ENCODE measurements at places on chromosomes 12 and 14.

- no peak for DNase-seq
These were observed 223.6 kb upstream of the SOX5 start for GRCh38 chr12:24173067-24173466.

GRCh38 chr14:80477388-80478160 is 266.3 kb upstream of the DIO2 start:
- no peak for DNase-seq

DNA sequence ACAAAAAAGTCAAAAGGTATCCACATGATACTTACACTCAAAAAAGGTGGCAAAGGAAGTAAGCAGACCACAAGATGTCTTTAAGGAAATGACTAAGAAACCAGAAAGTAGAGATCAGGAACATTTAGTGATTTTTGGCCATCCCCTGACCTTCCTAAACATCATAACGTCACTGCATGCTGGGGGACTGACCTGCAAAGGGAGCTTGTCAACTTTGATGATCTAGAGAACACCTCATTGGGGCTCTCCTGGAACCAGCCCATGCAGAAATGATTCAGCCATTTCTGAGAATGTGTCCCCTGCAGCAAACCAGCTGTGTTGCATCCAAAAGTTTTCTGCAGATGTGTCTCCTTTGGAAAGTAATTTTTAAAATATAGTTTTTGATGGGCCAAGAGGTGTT is 152.2 kb upstream of the RASSF8 start:
- peak; percentile 18 for DNase-seq

DNA sequence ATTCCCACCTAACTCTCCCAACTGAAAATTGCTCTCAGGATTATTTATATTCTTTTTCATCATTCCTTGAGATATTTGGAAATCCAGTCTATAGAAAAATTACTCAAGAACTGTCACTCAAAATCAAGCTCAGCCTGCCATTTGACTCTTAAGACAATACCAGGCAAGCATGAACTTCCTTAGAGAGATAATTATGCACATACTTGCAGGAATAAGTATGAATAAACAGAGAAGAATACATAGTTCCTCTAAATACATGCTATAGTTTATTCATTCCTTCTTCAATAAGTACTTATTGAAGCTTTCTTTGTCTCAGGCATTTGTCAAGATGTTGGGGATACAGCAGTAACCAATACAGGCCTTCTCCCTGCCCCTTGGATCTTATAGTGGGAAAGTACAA is 154.1 kb downstream of the SRGAP1 start:
- no peak for DNase-seq

DNA sequence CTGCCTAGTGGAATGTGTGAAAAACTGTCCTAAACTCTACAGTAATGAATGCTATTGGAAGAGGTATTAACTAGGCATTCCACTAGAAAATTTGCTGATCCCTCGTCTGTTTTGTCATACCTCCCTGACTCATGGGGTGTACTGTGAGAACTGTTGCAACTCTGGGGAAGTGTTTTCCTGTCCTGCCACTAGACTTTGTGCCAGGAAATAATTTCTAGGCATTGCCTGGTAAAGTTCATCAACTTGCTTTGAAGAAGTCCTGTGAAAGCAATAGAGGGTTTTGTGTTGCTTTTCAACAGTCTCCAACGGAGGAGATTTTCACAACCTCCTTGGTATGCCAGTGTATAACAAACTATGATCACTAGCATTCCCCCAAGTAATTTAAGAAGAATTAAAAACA is 139.9 kb downstream of the AKAP6 start:
- peak; percentile 94 for DNase-seq

- no peak for DNase-seq
These were observed 187.3 kb upstream of the RMST start for GRCh38 chr12:97275256-97275655.

DNA sequence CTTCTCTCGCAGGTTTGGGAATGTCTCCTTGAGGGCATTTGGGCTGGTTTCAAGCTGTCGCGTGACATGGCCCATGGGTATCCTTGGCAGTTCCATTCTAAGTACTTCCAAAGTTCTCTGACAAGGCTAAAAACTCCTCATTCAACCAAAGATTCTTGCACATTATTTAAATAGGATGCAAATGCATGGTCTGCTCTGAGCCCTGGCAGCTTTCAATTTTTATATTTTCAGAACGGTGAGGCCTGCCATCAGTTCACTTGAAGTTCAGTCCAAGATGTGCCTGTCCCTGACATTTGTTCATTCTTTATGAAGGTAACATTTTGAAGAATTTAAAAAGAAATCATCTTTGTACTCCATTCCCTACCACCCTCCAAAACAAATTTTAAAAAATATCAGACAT is 160.0 kb downstream of the KCNA5 start:
- no peak for DNase-seq

GRCh38 chr14:46368275-46368674 is 283.3 kb downstream of the RPL10L start:
- no peak for DNase-seq

DNA sequence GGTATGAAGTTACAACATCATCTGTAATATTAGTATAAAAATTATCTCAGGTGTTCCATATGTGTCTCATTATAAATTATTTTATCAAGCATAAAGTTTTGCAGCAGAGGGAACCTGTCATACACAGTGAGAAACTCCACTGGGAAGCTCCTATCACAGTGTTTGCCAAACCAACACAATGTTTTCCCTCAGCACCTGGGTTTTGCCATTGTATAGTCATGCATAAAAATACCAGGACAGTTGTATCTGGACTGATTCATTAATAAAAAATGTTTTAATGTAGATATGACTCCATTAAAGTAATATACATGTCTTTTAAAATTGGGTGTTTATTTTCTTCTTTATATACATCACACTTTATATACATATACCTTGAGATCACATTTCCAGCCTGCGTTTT is 56.6 kb downstream of the METTL25 start:
- DNase-seq: peak; percentile 75

- no peak for DNase-seq
These were observed 219.2 kb upstream of the RGS6 start for GRCh38 chr14:71713016-71713415.

GRCh38 chr12:16417058-16417457 is 69.6 kb downstream of the MGST1 start:
- DNase-seq: no peak

DNA sequence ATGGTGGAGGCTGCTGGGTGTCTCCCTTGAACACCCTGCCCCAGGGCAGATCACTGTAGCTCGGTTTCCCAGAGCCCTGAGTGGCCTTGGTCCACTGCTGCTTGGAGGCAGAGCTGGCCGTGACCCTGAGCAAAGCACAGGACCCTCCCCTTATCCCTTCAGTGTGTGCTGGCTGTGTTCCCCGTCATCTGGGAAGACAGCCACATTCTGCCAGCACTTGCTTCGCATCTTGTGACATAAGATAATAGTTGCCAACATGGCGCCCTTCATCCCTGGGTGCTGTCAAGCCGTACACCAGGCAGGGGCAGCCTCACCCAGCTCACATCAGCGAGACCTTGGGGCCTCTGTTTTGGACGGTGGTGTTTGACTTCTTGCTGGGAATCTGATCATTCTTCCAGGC is 12.1 kb upstream of the ALDH2 start:
- no peak for DNase-seq

- peak; percentile 55 for DNase-seq
These were observed 986.3 kb upstream of the TMEM132C start for GRCh38 chr12:127280393-127281275.

DNA sequence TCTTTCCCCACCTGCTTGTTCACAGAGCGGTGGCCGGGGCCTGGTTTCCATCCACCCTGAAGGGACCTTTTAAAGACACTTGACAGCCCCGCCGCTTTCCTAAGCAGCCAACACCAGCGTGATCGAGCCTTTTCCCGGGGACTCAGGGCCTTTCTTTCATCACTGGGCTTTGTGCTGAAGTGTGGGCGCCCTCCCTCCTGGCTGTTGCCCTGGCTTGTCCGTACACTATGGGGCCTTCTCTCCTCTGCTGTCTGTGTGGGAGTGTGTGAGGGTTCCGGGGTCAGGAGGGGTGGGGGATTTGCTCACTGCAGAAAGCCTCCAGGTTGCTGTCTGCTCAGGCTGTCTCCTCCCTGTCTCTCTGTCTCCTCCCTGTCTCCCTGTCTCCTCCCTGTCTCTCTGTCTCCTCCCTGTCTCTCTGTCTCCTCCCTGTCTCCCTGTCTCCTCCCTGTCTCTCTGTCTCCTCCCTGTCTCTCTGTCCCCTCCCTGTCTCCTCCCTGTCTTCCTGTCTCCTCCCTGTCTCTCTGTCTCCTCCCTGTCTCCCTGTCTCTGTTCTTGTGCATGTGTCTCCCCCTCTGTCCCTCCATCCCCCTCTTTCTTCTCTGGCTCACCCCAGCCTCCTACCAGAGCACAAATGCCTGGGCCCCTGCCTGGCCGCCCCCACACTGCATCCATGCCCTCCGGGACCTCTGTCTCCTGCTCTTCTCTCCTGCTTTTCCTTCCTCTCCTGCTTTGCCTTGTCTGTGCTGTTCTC is 64.7 kb downstream of the CCDC92 start:
- DNase-seq: peak; percentile 65

- no peak for DNase-seq
These were observed 19.4 kb upstream of the PTGDR start for GRCh38 chr14:52248057-52248456.

- no peak for DNase-seq
These were observed 14.7 kb upstream of the HHIPL1 start for GRCh38 chr14:99630202-99630601.

GRCh38 chr12:120903412-120904196 is 554 bp downstream of the SPPL3 start:
- DNase-seq: peak; percentile 54

DNA sequence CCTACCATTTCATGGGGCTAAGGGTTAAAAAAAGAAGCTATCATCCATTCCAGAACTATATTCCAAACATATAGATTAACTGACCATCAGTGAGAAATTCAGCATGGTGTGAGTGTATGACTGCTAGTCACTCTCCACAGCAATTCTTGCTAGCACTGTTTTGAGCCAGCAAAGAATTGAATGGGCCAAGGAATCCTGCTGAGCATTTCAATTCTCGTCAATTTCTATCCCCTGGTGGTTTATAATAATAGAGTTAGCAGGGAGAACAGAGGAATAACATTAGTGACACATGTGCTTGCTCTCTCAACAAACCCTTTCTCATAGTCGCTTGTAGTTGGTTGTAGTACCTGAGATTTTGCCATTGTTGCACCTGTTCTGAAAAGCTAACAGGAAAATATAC is 7.2 kb downstream of the MBIP start:
- DNase-seq: no peak

- DNase-seq: peak; percentile 70
These were observed 1.4 kb upstream of the ARHGEF40 start for GRCh38 chr14:21068521-21069387.
